ENCODE measurements at places on chromosomes 12 and 14.

DNA sequence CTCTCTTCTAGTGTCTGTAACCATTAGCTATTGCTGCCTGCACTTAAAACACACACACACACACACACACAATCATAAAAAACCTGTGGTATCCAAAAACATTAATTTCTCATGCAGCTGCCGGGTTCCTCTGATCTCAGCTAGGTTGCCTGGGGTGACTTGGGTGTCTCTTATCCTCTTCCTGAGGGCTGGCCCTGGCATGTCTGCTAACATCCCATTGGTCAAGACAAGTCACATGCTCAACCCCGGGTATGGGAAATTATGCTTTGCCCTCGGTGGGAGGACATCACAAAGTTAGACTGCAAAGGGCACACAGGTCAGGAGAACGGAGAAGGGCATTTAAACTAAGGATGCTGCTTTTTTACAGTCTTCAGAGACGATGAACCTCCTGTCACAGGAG is 55.7 kb downstream of the TRPV4 start:
- no peak for DNase-seq

DNA sequence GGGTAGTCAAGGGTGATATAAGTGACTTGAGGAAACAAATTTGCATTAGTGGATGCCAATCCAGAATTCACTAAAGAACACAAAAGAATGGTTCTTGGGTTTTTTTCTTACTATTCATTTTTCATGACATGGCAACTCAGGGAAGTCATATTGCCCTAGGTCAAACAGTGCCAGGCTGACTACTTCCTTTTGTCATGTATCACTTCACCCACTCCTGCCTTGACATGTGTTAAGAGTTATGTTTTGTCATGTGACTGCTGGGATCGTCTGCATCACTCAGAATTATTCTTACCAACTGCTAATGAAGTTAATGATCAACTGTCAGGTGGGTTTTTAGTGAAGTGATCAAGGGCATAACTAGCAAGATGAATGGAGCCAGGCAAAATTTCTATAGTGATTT is 74.2 kb downstream of the PRORP start:
- DNase-seq = no peak

- DNase-seq = no peak
These were observed 435 bp downstream of the FOXM1 start for GRCh38 chr12:2876431-2877046.

DNA sequence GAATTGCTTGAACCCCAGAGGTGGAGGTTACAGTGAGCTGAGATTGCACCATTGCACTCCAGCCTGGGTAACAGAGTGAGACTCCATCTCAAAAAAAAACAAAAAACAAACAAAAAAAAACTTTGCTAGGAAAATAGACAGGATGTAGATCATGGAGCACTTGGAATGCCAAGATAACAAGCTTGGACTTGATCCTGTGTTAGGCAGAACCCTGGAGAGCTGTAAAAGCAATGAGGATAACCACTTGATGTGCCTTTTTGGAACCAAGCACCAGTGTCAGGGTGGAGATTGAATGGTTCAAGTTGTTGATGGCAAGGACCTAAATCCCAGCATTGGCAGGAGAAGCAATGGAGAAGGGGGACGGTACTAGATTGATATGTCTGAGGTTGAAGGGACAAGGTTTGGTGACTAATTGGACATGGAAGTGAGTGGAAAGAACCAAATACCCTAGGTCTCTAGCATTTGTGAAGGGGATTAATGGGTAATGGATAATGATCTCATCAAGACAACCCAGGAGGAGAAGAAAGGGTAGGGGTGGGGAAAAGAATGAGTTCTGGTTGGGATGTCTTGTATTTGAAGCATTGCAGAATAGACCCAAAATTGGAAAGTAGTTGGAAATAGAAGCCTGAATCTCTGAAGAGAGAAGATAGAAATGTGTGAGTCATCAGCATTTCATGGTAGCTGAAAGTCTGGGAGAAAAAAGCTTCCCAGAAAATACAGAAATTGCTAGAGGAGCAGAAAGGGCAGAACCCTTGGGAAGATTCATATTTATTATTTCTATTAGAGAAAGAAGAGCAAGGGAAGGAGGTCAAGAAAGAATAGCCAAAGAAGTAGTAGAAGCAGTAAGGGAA is 176.7 kb downstream of the NUAK1 start:
- no peak for DNase-seq

- DNase-seq = no peak
These were observed 16.4 kb downstream of the ACVRL1 start for GRCh38 chr12:51923506-51924365.

DNA sequence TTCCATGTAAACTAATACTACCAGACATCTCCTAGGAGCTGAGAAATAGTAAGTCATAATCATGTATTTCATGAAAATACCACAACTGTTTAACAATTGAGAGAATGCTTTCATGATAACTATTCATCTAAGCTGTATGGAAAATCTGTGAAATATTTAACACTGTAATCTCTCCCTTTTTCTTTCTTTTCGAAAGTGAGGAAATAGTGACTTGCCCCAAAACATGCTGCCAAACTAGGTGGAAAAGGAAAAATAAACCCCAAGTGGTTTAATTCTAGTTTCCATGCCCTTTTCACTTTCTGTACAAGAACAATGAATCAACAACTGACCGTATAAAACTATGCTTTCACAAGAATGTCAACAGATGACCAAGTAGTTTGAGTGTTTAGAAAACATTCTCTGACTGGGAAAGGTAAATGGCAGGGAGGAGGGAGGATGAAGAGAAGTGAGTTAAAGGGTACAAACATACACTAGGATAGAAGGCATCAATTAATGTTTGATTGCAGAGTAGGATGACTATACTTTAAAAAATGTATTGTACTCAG is 147.5 kb upstream of the AVPR1A start:
- DNase-seq = no peak

DNA sequence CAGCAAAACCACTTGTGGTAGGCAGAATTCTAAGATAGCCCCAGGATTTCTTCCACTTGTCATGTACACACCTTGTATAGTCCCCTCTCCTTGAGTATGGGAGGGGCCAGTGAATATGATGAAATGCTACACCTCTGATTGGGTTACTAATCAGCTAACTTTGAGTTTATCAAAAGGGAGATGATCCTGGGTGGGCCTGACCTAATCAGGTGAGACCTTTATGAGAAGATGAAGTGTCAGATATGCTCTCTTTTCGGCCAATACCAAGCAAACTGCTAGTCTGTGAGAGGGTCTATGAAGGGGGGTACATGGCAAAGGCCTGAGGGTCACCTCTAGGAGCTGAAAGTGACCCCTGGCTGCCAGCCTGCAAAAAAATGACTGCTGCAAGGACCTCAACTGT is 154.3 kb upstream of the CRY1 start:
- no peak for DNase-seq

DNA sequence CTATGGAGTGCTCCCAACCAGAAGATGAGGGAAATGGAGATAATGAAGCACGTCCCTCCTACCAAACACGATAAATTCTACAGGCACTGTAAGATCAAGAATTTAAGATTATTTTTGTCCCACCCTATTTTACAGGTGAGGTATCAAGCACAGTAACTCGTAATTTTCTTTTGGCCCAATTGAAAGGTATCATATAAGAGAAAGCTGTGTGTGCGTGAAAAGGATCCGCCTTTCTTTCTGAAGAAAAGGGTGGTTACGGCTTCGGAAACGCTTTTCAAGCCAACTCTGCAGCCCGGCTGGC is 733 bp upstream of the KLHDC2 start:
- DNase-seq = no peak

DNA sequence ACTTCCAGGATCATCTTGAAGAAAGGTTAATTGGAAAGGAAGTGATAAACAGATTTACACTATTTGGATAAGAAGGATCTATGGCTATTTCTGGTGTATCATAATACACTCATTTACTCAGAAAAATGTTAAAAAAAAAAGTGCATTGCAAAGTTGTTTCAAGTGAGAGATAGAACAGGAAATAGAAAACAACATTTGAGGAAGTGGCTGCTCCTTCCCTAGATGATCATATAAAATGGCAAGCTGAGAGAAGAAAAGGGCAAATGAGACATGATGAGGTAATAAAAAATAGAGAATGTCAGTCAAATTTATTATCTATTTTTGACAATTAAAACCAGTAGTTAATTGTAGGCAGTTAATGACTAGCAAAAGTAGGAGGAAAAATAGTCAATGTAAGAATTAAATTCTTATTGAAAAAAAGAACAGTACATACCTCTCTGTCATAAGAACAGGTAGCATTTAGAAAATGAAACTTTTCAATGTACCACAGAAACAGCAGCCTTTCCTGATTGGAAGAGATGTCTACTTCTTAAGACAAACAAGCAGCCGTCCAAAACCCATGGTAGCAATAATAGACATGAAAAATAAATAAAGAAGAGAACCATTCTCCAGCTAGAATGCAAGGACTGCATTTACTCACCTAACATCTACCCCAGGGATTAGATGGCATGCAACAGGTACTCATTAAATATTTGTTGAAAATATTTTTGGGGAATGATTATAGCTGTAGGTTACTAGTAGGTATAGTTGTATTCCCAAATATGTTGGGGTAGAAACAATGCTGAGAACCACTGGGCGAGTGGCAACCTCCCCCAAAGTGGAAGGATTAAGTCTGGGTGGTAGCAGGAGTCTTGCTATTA is 63.9 kb upstream of the GRIP1 start:
- DNase-seq = no peak

DNA sequence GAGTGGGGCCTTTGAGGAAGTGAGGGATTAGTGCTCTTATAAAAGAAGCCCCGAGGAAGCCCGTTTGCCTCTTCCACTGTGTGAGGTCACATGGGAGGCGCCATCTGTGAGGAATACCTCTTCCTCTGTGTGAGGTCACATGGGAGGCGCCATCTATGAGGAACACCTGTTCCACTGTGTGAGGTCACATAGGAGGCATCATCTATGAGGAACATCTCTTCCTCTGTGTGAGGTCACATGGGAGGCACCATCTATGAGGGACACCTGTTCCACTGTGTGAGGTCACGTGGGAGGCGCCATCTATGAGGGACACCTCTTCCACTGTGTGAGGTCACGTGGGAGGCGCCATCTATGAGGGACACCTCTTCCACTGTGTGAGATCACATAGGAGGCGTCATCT is 69.7 kb downstream of the SLC24A4 start:
- DNase-seq = no peak

All from smooth muscle cell of the brain vasculature (primary cell).